ENCODE measurements at places on chromosomes 11 and 22.

DNA sequence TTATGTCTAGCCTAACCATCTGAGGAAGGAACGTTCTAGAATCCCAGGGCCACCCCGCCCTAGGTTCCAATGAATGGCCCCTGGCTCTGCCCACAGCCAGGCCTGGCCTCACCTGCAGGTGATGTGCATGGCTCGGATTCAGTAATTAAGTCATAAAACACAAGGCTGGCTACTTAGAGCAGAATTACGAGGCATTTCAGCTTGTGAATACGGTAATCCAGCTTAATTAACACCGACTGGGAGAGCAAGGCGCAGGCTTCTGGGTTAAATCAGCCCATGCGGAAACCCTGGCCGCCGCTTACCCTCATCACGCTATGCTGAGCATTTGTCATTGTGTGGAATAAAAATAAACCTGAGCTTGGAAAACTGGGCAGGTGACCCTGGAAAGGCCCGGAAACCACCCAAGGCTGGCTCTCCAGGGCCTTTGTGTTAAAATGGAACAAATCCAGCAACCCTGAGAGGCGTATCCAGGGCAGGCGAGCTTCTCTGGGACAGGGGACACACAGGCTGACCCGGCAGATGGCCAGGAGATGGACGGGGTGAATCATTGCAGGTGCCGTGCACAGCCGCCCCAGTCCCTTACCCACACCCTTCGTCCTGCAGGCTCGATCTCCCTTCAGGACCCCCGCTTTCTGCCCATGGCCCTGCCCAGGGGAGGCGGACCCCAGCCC lies 220.2 kb downstream of the CTTN start:
- no peak for DNase-seq

- no peak for DNase-seq
Measured at GRCh38 chr11:11389238-11389637, 36.2 kb upstream of the CSNK2A3 start.

DNA sequence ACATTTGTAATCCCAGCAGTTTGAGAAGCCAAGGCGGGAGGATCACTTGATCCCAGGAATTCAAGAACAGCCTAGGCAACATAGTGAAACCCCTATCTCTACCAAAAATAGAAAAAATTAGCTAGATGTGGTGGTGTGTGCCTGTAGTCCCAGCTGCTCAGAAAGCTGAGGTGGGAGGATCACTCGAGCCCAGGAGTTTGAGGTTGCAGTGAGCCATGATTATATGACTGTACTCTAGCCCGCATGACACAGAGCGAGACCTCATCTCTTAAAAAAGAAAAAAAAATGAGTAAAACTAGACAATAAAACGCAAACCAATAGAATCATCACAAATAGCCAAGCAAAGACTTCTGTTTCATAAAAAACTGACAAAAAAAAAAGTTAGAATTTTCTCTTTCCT lies 21.8 kb downstream of the NUCB2 start:
- DNase-seq, result no peak

- no peak for DNase-seq
Measured at GRCh38 chr11:1556278-1556902, 15.7 kb downstream of the DUSP8 start.

GRCh38 chr11:36452961-36453360 lies 57.1 kb downstream of the TRAF6 start:
- DNase-seq, result no peak

DNA sequence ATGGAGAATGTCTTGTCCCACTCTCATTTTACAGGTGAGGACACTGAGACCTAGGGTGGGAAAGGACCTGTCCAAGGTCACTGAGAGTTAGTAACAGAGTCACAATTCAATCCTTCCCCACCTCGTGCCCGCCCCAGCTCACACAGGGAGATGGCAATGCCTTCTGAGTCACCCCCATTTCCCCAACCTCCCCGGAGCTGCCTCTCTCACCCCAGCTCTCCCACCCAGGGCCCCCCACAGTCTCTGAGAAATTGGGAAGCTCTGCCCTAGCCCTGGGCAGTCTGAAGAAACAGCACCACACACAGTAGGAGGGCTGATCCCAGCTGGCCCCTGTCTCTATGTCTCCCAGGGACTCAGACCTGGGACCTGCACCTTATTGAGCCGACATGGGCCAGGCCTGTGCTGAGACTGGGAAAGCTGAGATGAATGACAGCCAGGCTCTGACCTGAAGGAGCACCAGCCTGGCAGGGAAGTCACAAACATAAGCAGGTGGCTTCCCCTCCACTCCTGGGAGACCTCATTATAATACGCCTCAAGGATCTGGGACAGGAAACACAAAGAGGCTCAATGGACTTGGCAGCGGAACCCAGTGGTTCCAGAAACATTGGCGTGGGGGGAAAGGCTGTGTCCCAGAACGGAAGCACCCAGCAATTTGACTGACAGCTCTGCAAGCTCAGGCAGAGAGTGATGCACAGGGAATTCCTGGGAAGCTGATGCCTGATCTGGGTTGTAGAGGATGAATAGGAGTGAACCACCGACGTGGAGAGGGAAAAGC lies 51.0 kb downstream of the CD6 start:
- DNase-seq, result no peak

GRCh38 chr11:121895919-121896318 lies 220.1 kb downstream of the BLID start:
- DNase-seq, result no peak

- DNase-seq, result no peak
Measured at GRCh38 chr11:121344824-121345223, 52.3 kb downstream of the SC5D start.
